ENCODE measurements at places on chromosomes 7 and 10.

DNA sequence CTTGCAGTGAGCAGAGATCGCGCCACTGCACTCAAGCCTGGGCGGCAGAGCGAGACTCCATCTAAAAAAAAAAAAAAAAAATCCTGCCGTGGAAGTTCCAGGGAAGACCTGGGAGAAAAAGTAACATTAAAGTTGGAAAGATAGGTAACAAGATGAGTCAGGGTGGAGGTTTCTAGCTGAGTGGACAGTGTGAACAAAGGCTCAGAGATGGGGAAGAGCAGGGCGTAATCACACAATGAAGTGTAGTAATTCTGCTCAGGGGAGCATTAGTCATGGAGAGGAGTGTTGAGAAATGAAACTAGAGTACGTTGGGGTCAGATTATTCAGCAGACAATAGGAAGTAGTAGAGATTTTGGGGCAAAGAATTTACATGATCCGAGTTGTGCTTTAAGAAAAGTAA is 21.6 kb upstream of the WASL start:
- no peak for DNase-seq

- DNase-seq, result no peak
These were observed 83.2 kb downstream of the SCRN1 start for GRCh38 chr7:29906200-29907022.

GRCh38 chr10:31035266-31035798 is 3.7 kb upstream of the ZNF438 start:
- no peak for DNase-seq

DNA sequence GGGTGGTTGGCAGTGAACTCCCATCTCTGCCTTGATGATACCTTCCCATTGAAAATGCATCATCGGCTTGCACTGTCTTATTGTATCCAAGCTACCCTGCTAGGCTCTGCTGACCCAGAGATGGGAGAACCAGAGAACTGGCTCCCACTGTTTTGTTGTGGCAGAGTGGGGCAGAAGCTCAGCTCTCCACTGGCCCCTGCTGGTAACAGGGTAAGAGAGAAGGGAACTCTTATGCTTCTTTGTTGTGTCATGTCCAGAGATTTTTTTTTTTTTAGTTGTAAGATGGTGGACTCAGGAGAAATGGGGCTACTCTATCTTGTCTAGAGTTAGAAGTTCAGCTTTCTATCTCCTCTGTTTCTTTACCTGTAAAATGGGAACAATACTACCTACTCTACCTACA is 100.5 kb upstream of the SDK1 start:
- DNase-seq, result no peak

DNA sequence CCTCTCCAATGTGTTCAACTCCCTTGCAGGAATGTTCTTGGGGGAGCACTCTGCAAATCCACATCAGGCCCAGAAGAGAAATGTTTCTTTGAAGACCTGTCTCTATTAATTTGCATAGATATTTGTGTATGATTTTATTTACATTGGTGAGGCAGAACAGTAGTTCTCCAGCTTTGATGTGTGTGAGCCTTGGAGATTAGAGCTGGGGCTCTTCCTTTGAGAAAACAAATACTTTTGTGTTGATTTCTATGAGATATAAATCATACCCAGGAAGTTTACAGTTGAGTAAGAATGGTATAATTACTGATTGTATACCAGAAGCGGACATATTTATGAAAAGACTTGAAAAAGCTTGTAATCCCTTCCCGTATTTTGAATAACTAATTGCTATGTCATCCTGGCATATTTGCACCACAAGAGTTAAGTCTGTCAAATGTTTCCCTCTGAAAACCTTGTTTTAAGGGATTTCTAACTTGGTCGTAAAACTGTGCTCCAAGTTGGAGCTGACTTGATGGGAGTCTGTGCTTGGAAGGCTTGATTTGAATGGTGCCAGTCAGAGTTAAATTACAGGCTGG is 468.5 kb downstream of the LRMDA start:
- DNase-seq, result no peak

DNA sequence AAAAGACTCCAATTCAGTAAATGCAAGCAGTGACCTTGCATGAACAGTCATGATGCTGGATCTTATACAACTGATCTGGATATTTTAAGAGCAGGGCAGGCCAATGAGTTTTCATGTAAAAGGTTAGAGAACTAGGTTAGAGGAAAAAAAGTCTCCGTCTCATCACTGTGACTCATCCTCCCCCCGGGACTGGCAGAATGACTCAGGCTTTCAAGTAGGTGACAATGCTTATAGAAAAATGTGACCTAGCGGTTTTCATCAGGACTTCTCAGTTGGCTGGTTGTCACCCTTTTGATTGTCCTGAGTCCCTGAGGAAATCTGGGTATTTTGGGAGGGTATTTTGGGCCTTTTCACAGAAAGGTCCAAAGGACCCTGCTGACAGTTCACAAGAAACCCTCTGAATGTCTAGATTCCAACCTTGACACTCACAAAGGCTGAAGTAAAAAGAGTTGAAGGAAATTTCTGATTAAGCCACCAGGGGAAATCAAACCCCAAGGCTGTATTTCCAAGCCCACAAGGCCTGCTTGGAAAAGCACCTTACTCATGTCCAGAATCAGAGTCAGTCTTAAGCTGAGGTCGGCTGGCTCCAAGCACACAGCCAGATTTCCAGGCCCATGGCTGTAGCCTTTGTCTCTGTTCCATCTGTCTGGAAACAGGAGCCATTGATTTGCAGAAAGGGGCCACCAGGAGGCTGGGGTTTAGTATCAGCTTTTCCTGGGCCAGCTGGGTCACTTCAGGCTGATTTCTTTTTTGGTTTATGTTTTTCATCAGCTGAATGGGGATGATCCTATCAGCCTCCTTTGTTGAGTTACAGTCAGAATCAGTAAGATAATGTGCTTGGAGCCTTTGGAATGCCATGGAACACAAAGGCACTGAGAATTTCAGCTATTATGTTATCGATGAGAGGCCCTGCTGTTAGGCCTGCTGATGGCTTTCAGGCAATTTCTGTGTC is 226.4 kb upstream of the HABP2 start:
- DNase-seq, result no peak

GRCh38 chr10:1362589-1363445 is 306.6 kb downstream of the WDR37 start:
- no peak for DNase-seq

- no peak for DNase-seq
These were observed 79.0 kb upstream of the HABP2 start for GRCh38 chr10:113473851-113474250.

DNA sequence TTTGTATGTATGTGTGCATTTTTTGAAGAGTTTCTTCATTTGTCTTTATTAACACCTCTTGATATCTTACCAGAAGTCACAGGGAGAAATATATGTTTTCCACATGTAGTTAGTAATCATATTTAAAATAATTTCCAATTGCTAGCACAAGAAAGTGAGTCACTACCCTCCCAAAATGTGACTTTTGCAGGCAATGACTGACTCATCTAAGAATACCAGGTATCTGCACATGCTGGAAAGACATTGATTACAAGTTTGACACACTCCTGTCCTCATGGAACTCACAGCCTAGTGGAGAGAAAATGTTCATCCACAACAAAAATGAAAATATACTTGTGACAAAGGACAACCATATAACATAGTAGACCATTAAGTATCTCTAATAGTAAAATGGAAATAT is 82.9 kb downstream of the SEMA3D start:
- no peak for DNase-seq

GRCh38 chr7:143382791-143383641 is 1.9 kb downstream of the ZYX start:
- no peak for DNase-seq

GRCh38 chr7:97094284-97094930 is 23.1 kb upstream of the SDHAF3 start:
- DNase-seq, result no peak

- no peak for DNase-seq
These were observed 38.0 kb upstream of the TES start for GRCh38 chr7:116172353-116172752.

GRCh38 chr10:82861889-82862288 is 986.9 kb downstream of the NRG3 start:
- no peak for DNase-seq

DNA sequence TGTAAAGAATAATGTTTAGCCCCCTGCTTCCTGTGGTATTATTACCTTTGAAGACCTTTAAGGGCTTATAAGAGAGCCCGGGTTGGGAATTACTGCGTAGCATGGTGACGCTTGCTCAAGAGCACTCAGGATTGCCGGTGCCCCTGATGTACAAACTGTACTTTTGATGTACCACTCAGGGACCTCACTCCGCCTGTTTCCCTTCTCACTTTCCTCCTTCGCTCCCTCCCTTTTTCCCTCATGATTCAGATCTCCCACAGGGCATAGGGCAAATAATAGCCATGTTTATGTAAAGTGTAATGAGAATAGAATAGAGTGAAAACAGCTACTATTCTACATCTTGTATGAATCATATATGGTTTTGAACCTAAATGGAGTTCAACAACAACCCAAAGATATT is 77.8 kb upstream of the PDCD4 start:
- DNase-seq, result no peak
